ENCODE measurements at places on chromosomes 6 and 20.

- peak; percentile 14 for DNase-seq
Measured at GRCh38 chr6:118768904-118769325, 117.5 kb upstream of the CEP85L start.

- no peak for DNase-seq
Measured at GRCh38 chr6:113856375-113856624, 845 bp upstream of the MARCKS start.

- DNase-seq = no peak
Measured at GRCh38 chr6:1519597-1519996, 90.1 kb upstream of the FOXC1 start.

DNA sequence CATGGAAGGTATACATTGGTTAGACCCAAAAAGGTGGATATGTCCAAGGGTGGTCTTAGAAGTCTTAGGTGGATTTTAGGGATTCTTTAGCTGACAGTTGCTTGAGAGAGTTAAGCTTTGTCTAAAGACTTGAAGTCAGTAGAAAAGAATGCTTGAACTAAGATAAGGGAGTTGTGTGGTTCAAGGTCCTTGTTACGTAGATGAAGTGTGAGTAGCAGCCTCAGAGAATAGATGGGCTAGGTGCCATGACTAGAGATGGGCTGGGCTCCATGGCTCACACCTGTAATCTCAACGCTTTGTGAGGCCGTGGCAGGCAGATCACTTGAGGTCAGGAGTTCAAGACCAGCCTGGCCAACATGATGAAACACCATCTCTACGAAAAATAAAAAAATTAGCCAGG is 1.7 kb downstream of the SHLD1 start:
- no peak for DNase-seq

DNA sequence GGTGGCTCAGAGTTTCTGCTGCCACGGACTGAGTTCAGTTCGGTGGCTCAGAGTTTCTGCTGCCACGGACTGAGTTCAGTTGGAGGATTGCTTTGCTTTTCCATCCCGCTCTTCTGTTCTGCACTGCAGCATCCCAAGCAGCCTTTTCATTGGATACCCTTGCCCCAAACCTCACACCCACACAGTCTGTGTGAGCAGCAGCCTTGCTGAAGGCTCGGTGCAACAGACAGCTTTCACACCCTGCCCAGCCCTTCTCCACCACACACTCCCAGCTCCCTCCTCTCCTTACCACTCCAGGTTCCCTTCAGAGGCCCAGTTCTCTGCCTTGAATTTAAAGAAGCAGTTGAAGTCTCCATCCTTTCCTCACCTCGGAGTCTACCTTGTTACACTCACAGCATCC is 52.5 kb upstream of the CHD6 start:
- no peak for DNase-seq

GRCh38 chr6:82178077-82178758 is 69.3 kb downstream of the IBTK start:
- DNase-seq = no peak

DNA sequence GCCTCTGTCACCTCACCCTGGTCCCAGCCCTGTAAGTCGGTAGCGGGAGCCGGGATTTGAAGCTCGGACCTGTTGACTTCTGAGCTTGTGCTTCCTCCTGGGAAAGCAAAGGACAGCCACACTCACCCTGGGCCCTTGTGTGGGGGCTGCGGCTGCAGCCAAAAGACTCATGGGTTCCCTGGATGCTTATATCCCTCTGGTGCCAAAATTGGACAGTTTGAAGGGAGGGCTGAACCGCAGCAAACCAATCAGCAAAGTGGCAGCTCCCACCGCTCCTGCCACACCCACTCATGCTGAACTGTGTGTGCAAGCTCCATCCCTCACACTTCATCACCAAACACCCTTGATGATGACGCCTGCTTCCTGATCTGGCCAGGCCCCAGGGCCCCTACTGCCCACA is 3.9 kb upstream of the CCN5 start:
- DNase-seq = no peak

DNA sequence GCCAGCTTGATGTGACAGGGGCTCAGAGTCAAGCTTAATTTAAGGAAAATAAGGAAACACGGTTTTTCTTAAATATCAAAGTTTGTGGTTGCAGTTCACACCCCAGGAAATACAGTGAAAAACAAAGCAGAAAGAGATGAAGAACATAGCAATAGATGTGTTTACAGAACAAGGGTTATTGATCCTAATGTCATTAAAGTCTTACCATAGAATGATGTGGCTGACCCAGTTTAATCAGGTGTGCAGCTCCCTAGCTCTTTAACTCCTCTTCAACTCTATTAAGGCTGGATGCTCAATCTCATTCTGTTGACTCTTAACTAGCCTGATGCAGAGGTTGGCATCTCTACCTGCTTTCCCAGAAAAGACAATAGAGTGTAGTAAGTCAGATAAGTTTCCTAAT is 7.5 kb upstream of the GTF3C6 start:
- no peak for DNase-seq

DNA sequence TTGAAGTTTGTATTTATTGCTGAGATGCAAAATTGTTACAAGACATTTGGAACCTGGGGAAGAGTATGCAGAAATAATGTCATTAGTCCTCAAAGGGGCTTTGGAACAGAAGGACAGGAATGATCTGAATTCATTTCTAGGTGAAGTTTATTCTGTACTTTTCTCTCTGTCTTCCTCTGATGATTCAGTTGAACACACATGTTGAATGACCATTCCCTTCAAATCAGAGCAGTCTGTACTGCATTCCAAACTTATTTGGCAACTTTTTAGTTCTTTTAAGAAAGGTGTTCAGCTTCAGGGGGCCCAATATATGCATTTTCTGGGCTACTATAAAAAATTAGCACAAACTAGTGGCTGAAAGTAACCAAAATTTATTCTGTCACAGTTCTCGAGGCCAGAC is 213.9 kb upstream of the LAMP5 start:
- no peak for DNase-seq

DNA sequence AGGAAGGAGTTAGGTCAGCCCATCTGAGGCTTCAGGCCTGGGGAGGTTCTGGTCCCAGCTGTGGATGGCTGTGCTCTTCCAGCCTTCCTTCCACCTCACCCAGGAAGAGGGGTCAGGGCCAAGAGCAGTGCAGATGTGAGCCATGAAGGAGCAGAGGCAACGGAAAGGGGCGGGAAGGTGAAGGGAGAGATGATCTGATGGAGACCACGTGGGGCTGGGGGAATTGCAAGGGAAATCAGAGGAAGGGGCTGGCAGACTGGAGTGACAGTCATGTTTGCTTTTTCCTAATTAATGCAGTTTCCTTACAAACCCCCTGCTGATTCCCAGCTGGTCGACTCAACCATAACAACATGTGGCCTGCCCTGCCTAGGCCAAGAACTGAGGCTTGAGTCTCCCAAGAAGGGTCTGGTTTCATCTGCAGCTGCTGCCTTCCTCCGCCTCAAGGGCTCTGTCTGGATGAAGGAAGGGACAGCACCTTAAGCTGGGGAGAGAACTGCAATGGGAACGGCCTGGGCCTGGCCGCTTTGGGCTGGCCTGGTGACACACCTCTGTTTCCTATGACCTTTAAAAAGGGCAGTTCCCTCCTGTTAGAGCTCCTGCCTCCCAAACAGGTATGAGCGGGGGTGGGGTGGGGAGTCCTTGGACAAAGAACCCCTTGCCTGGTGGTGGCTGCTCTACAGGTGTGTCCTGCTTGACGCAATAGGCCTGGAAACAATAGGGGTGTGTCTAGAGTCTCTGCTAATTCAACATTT is 7.8 kb upstream of the MRPS18A start:
- DNase-seq = no peak

- DNase-seq = no peak
Measured at GRCh38 chr6:34226731-34227586, 9.7 kb upstream of the HMGA1 start.

DNA sequence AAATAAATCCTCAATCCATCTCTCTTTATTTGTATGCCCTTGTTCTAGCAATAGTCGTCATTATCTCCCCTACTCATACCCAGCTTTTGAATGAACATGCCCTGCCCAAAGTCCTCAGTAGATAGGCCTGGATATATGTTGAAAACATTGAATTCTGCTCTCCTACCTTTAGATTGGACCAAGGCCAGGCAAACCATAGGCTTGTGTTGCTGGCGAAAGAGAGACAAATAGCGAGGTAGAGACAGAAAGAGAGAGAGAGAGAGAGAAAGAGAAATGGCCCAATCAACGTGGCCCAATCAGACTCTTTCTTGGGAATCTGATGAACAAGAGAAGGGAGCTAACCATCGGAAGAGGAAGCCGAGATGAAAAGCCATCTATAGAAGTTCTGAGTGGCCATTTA is 45.2 kb downstream of the NEDD9 start:
- no peak for DNase-seq

DNA sequence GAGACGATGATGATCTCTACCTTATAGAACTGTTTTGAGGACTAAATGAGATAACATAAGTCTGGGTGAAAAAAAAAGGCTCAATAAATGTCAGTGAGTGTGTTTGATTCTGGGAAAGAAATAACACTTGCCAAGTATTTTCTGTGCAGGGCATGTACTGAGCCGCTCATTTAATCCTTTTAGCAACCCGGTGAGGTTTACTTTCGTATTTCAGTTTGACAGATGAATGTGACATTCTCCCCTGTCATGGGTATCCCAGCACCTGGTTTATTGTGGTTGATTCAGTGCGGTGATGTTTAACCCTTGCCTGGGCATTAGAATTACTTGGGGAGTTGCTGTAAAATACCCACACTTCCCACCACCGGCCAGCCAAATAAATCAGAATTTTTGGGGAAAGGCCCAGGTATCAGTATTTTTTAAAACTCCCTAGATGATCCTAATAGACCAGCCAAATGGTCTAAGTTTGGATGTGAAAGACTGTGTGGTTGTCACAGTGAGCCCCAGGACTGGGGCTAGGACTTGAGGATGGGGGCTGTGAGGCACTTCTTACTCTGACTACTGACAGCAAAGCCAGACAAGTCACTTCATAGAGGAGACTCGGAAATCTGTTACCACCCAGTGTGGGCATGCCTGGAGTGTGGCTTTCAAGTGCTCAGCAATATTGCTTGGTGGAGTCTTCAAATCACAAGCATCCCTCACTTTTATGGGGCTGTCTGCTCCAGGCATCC is 100.2 kb upstream of the KCNG1 start:
- no peak for DNase-seq

GRCh38 chr6:125237764-125238163 is 64.0 kb downstream of the HDDC2 start:
- DNase-seq = no peak

GRCh38 chr20:841568-842546 is 8.3 kb downstream of the FAM110A start:
- DNase-seq = no peak

GRCh38 chr6:93453956-93454355 is 34.6 kb upstream of the EPHA7 start:
- DNase-seq = no peak

GRCh38 chr6:157967486-157967885 is 14.2 kb upstream of the SYNJ2 start:
- DNase-seq = no peak

- no peak for DNase-seq
Measured at GRCh38 chr6:158279615-158280014, 32.6 kb upstream of the TULP4 start.

DNA sequence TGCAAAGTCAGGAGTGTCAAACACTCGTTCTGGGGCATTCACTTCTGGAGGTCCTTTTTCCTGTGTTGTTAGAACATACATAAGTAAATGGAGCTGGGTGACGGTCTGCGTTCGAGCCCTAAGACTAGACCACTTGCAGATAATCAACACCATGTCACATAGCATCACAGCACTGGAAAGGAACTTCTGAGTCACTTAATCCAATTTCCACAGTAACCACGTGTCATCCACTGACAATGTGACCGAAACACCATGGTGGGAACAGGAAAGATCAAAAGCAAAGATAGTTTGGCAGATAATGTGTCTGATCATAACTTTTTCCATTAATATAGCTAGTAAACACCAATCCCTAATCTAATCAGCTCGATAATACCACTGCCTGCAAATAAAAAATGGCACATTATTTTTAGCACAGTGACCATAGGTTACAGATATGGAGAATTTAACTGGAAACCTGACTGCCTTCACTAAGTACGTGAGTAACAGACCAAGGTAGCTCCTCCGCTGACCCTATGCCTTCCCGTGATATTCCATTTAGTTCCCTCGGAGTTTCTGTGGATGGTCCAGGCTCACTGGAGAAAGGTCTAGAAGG is 34.8 kb downstream of the WRNIP1 start:
- DNase-seq = no peak

- no peak for DNase-seq
Measured at GRCh38 chr6:138863321-138863720, 67.4 kb downstream of the ECT2L start.

Data from CD4-positive, alpha-beta T cell treated with Interleukin-15 for 4 hours (primary cell).